AG09309 (cell line): ENCODE measurements at places on chromosomes 6 and 20.

DNA sequence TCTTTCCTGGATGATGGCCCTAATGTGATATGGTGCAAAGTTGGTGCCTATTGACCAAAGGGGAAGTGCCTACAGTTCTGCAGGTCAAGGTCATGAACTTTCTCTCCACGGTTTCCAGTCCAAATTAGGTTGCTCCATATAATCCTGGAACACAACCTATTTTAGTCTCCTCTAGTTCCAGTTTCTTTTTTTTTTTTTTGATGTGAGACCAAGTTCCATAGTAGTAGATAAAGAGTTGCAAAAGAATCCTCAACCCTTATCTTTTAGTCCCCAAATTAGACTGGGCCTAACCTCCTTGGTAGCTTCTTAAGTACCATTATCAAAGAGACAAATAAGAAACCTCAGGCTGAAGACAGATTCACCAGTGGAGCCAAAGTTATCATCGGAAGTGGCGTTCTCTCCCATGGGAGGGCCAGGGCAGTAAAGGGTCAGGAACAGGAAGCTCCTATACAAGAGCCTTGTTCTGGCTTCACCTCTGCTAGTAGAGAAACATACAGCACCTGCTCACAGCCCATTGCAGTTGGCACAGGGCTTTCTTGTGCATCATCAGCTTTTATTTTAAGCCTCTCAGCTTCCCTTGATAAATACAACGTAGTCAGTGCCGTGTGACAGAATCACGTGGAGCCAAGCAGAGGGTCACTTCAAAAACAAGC, 132.2 kb upstream of the RREB1 start:
- no peak for DNase-seq

DNA sequence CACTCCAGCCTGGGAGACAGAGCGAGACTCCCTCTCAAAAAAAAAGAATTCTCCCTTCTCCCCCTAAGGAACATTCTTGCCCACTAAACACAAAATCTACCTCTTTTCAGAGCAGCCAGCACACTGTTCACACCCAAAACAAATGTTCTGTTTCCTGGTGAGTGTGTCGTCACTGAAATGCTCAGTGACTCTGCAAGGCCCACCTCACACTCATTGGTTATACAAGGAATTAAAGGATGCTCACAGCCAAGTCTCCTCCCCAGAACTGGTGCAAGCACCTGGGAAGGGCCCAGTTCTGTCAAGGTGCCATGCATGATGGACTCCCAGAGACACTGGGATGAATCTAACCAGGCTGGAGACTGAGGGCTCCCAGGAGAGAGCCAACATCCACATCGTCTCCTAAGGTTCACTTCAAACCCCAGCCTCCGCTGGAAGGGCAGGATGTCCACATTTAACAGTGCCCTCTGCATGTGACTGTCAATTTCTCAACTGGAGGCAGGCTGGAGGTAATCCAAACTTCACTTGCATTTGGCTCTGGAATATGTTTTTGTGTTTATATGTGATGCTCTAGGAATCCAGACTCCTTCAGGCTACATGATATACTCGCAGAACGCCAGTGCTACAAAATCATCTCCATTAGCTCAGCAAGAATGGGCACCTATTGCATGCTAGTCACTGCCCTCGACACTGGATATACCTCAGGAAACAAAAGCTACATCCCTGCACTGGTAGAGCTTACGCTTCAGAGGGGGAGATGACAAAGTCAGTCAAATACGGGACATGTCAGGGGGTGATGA, 7.1 kb downstream of the RRBP1 start:
- DNase-seq = no peak

DNA sequence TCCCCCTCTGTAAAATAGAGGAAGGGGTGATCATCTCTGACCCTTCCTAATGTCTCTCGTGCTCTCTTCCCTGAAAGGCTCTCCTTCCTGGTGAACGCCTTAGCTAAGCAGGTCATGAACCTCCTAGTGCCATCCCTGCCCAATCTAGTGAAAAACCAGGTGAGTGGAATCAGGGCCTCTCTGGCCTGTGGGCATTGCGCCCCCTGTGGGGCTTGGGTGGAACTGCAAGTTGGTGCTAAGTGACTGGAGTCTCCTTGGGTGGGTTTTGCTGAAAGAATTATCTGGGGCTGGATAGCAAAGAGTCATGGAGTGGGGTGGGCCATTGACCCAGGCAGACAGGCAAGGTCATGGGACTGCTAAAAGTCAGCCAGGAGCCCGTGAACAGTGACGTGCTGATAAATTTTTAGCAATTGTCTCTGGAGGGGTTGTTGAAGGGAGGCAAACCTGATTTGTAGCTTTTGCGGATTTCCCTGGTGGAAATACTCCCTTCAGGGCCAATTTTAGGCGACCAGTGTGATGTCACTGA, 8.9 kb downstream of the BPIFB1 start:
- DNase-seq = no peak

- DNase-seq = peak; percentile 31
Measured at GRCh38 chr6:73394577-73395354, at the start of gene DDX43. Gene DDX43, plus strand, starts transcription at chr6:73394828. Its CDS starts 78 bp downstream, at chr6:73394906.

DNA sequence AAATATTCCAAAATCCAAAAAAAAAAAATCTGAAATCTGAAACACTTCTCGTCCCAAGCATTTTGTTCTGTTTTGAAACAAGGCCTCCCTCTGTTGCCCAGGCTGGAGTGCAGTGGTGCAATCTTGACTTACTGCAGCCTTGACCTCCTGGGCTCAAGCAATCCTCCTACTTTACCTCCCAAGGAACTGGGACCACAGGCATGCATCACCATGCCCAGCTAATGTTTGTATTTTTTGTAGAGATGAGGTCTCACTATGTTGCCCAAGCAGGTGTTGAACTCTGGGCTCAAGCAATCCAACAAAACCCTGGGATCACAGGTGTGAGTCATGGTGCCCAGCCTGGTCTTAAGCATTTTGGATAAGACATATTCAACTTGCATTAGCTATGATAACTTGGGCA, 13.6 kb downstream of the SESN1 start:
- DNase-seq = no peak

GRCh38 chr20:58327211-58327610, 17.7 kb downstream of the RAB22A start:
- no peak for DNase-seq

DNA sequence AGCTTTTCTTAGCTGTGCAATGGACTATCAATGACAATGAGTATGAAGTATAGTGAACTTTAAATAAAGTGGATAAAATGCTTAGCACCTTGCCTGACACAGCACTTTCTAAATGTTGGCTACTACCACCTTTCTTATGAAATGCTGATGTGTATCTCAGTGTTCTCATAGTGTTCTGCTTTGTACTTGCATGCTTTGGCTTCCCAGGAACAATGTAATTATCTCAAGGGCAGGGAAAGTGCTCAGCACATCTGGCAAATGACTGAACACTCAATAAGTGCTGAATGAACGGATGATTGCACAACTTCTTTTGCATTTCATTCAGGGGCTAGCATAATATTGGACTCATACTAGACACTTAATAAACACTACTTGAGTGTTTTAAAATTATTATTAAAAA, 28.2 kb upstream of the NOX3 start:
- DNase-seq = peak; percentile 62

- DNase-seq = peak; percentile 93
Measured at GRCh38 chr20:53735536-53736050, 142.0 kb upstream of the ZNF217 start.

DNA sequence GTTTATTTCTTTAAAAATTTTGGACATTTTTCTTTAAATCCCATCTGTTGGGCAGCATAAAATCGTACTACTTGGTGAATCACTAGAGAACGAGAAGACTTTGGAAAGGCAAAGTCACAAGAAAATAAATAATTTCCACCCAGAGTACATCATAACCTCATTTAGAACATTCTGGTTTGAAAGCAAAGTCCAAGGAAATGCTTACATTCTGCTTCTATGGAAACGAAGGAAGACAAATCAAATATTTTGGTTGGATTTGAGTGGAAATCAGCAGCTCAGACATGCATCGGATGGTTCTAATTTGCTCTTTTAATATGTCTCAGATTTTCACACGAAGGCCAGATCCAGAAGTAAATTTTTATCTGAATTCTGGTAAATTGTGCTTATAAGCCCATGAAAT, 60.7 kb upstream of the LTV1 start:
- DNase-seq = peak; percentile 33

GRCh38 chr6:6166064-6166463, 154.4 kb downstream of the F13A1 start:
- no peak for DNase-seq

DNA sequence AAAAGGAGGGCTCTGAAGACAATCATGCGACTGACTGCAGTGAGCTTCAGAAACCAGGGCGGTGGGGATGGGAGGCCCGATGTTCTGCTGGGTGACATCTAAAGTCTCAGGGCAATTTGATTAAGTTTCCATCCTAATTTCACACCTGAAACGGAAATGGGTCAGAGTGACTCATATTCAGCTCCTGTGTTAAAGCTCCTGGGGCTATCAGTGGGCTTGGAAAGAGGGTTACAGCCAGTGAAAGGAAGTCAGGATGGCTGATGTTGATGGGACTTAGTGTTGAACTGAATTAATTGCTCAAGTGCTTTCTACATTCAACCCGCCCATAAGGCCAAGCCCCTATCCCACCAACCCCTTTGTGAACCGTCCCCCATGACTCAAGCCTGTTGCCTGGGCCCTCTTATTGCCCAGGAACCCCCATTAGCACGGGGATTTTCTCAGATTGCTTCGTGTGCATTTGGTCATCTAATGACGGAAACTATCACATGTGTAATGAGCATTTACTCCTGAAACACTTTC, 47.1 kb upstream of the TBC1D7 start:
- DNase-seq = no peak

GRCh38 chr6:87837444-87837843, 135.4 kb upstream of the AKIRIN2 start:
- DNase-seq = no peak

DNA sequence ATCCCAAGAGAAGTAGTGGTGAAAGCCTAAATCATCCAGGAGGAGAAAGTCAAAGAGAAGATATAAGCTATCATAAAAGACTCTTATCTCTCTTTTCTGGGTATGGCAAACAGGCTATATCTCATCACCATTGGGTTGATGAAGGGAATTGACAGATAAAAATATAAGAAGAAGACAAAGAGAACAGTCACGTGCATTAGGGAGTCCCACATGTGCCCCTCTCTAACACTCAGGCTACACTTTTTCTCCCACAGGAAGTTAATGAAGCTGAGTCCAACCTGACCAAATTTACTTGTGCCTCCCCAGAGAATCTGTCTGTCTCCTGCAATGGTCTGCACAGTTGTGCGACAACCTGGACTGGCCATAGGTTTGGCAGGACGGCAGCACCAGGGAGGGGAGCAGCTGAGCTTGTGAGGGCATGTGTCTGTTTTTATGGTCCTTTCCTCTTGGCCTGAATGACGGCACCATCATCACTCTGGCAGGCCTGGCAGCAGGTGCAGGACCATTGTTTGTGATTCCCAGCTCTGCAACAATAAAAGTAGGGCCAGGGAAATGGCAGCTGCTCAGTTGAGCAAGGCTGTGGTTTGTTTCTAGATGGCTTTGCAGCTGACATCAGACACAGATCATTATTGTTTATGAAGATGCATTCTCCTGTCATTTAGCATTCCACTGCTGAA, 144.5 kb upstream of the MCHR2 start:
- no peak for DNase-seq

GRCh38 chr6:13605634-13606033, 9.5 kb upstream of the NOL7 start:
- DNase-seq = no peak

GRCh38 chr20:12056839-12057238, 139.1 kb downstream of the BTBD3 start:
- DNase-seq = no peak

- peak; percentile 51 for DNase-seq
Measured at GRCh38 chr20:24863356-24863755, 85.7 kb upstream of the CST7 start.

DNA sequence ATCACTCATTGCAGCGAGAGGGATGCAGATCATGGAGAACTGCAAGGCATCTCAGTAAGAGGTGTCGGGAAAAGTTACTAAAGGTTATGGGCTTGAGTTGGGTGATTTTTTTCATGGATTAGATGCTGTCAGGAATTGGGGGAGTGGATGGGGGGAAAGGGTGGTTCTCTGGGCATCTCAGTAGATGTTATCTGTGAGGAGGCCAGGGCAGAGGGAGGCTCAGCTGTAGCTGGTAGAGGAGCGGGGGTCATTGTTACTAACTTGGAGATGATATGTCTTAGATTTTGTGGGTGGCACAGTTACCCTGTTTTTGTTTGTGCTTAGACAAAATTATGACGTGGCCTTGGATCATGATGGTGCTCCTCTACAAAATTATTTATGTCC, 2.6 kb upstream of the PCMTD2 start:
- DNase-seq = no peak

DNA sequence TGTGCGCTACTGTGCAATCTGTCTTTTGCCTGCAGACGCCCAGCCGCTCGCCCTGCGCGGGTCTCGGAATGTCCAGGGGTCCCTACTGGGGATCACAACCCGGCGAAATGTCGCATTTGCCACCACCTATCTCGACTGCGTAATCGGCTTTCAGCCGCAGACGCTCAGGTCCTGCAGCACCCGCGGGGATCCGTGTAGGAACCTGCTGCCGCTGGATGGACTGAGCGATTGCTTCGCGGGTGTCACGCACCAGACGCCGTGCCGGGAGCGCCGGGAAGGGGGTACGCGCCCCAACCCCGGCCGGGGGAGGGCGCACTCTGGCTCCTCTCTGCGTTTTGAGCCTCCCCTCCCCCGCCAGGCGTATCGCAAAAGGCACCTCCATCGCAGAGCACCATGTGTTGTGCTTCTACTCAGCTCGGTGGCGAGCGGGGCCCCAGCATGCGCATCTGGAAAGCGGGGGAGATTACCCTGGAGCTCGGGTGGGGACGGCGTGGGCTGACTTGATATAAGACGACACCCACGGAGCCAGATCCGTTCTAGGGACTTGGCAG, 747 bp upstream of the PTPRA start:
- DNase-seq = no peak

GRCh38 chr6:12340488-12340818, 50.3 kb downstream of the EDN1 start:
- DNase-seq = no peak

- no peak for DNase-seq
Measured at GRCh38 chr20:54108817-54109216, 38.4 kb upstream of the BCAS1 start.

DNA sequence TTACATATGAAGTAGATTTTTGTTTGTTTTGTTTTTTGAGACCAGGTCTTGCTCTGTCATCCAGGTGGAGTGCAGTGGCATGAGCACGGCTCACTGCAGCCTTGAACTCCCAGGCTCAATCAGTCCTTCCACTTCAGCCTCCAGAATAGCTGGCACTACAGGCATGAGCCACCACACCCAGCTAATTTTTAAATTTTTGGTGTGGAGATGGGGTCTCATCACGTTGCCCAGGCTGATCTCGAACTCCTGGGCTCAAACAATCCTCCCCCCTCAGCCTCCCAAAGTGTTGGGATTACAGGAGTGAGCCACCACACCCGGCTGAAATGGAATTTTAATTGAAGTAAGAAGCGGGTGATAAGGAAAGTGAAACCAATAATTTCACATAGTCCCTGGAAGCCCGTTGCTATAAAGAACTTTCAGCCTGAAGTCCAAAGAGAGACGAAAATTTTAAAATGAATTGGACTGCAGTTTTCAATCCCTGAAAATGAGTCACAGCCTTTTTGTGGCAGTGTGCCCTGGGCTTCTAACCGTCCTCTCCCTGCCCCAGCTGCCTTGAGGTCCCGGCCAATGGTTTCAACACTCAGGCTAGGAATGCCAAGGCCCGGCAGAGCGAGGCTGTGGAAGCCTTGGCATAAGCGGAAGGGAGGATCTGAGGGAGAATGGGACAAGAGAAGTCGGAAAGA, 757 bp downstream of the RAET1E start:
- DNase-seq = peak; percentile 87
